WTC11 (cell line): ENCODE measurements at places on chromosomes 7 and 10.

- no peak for DNase-seq
Observed at GRCh38 chr10:18980089-18980629, 68.4 kb upstream of the MALRD1 start.

DNA sequence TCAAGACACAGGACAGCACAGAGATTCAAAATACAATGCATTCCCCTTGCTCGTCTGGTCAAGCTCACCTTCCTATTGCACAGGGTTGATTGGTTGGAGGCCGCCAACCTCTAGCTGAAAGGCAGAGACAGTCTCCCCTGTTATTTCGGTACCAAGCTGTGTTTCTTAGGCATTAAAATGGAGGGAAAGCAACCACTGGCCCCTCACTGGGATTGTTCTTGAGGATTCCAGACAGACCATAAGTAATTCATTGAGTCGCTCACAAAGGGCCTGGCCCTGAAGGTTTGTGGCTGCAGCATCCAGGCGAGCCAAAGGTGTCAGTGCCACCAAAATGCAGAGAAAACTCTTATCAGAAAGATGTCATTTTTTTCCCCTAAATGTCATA lies 81.2 kb downstream of the PARP12 start:
- no peak for DNase-seq

DNA sequence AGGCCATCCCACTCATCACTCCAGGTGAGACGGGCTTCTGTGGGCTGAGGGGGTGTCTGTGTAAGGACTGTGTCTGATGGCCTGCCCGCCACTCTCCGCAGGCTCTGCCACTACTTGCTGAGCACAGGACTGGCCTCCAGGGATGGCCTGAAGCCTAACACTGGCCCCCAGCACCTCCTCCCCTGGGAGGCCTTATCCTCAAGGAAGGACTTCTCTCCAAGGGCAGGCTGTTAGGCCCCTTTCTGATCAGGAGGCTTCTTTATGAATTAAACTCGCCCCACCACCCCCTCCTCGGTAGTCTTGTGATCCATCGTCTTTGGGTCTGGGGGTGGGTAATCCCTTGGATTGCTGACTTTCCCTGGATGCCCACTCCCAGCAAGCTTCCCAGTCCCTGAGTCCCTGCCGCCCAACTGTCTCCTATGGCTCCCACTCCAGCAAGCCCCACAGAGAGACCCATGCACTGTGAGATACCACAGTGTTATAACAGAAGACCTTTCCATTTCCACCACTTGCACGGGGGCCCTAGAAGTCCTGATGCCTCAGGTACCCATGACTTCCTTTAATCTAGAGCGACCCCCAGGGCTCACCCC lies 4.7 kb downstream of the FXYD4 start:
- no peak for DNase-seq

GRCh38 chr10:86665218-86665607 lies 3.1 kb upstream of the LDB3 start:
- no peak for DNase-seq

DNA sequence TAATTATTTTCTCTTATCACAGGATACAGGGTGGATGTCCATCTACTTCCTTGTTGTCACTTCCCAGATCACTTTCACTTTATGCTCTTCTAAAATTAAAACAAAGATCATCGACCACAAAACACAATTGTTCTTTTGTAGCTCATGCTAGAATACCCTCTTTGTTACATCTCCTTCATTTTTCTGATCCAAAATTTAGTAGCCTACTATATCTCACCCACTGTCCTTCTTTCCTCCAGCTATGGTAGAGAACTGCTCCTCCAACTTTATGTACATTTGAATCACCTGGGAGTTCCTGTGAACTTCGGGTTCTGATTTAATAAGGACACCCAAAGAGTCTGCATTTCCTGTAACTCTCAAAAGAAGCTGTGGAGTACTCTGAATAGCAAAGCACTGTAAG lies 1.2 kb upstream of the AHR start:
- DNase-seq: no peak

GRCh38 chr7:129698516-129699418 lies 87.2 kb downstream of the NRF1 start:
- peak; percentile 27 for DNase-seq

GRCh38 chr7:134804351-134804750 lies 24.9 kb downstream of the CALD1 start:
- DNase-seq: no peak

- DNase-seq: no peak
Observed at GRCh38 chr10:90947030-90947960, 26.4 kb upstream of the ANKRD1 start.

DNA sequence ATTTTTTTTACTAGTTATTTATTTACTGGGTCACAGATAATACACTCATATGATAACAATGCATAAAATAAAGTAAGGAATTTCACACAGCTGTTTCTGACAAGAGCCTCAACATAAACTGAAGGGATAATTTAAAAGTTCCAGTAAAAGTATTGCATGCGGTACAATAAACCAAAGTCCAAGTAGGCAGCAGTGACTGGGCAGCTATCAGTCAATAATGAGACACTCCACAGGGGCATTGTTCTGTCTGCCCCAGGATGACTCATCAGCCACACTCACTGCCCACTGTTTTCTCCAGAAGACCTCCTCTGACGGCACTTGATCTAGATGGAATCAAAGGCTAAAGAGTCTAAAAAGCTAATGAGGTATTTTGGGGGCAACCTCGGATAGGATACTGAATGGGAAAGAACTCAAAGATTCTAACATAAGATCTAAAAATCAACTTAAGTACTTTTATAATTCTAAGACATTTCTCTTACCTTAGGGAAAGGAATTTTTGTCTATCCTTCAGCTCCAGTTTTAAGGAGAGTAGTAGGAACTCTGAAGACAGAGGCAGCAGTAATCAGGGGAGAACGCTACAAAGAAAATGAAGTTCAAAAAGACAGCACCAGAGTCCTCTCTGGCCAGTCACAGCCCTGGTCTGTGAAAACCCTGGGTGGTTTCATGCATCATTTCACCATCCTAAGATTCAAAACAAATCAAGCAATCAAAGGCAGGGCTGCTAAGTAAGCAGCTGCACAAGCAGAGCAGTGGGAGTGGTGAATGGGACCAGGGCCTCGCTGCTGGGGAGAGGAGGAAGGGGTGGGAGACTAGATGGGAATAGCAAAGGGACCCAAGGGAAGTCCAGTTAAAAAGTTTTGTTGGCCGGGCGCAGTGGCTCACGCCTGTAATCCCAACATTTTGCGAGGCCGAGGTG lies 175.1 kb downstream of the AVL9 start:
- DNase-seq: no peak
